ENCODE measurements at places on chromosomes 1 and 21.

- DNase-seq: no peak
These were observed 144.9 kb upstream of the SOD1 start for GRCh38 chr21:31514598-31514997.

DNA sequence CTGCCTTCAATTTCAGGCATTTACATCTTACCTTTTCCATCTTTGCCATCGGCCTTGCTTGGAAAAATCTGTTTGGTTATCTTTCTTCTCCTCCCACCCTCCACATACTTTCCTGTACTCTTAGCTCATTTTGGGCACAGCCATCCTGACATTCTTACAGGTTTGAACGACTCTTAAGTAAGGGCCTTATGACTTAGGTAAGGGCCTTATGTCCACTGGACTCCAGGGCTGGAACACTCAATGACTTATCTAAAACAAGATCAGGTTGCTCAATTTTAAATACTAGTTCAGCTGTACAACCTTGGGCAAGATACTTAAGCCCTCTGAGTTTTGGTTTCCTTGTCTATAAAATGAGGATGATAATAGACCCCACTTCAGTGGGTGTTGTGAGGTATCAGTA, 40.9 kb downstream of the C1orf21 start:
- DNase-seq: no peak

GRCh38 chr1:47191940-47192457, 2.2 kb upstream of the PDZK1IP1 start:
- no peak for DNase-seq

GRCh38 chr1:241411776-241412338, 54.9 kb upstream of the RGS7 start:
- no peak for DNase-seq

GRCh38 chr1:223844787-223845036, 1.0 kb downstream of the TP53BP2 start:
- no peak for DNase-seq

- no peak for DNase-seq
These were observed 48.4 kb downstream of the NEK7 start for GRCh38 chr1:198205016-198205684.

- DNase-seq: no peak
These were observed 9.0 kb downstream of the TTLL10 start for GRCh38 chr1:1182491-1183220.

- no peak for DNase-seq
These were observed 30.8 kb downstream of the KCNA10 start for GRCh38 chr1:110488161-110488560.

DNA sequence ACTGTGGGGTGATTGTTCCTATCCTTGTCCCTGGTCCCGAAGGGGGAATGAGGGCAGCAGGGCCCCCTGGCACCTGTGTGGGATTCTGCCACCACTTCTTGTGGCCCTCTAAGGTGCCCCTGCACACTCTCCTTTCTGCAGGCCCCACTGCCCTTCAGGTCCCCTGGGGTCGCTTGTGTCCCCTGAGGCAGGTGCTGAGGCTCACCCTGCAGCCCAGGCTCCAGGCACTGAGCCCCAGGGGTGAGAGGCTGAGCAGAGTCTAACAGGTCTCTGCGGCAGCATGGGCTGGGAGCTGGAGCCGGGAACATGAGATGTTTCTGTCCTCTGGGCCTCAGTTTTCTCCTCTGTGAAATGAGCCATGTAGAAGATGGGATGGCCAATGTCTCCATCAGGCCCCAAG, 211.0 kb upstream of the VAMP3 start:
- DNase-seq: no peak

DNA sequence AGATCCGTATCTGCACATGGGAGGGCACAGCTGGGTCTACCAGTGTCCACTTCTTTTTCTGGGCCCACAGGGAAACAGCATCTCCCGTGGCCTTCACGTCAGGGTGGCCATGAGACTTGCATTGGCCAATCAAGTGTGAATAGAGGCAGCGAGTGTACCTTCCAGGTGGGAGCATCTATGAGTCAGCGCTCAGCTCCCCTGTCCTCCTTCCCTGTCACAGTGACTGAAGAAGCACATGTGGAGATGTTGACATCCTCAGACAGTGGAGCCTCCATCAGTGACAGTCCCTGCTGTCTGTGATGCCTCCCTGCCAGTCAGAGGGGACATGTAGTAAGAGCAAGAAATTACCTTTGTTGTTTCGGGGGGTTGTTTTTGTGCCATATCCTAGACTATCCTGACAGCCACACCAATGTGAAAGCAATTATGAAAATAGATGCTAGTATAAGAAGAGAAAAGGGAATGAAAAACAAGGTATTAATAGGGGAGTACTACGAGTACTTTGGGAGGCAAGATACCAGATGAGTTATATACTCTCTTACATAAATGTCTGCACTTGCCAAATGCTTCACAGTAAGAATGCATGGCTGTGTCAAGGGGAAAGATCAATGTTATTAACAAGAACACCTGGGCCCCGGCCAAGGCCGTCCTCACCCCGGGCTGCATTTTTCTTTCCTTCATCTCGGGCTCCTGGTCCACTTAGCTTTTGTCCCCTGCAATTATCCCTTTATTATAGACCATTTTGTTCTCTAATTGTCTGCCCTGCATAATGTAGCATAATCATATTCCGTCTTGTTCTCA, 86.0 kb downstream of the MATN1 start:
- DNase-seq: no peak

- DNase-seq: no peak
These were observed 3.1 kb upstream of the GBP6 start for GRCh38 chr1:89360716-89361115.

DNA sequence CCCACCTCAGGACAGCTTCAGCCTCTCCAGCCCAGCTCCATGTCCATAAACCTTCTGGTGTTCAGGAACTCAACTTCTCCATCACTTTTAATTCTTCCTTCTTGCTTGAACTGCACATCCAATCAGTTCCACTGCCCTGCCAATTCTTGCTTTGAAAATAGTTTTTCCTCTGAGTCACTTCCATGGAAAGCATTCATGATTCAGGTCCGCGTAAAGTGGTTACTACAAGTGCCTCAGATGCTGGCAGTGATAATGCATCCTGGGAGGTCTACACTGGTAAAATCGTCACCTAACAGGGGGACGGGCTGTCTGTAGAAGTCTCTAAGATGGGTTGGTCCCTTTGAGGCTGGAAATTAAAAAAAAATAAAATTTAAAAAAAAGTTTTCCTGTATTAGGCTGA, 25.9 kb upstream of the RCAN1 start:
- no peak for DNase-seq

GRCh38 chr21:16492892-16493291, 763.1 kb downstream of the USP25 start:
- DNase-seq: no peak

- DNase-seq: no peak
These were observed 25.7 kb downstream of the DMRTB1 start for GRCh38 chr1:53484705-53485477.

GRCh38 chr1:5448486-5448885, 543.7 kb downstream of the NPHP4 start:
- DNase-seq: peak; percentile 10

DNA sequence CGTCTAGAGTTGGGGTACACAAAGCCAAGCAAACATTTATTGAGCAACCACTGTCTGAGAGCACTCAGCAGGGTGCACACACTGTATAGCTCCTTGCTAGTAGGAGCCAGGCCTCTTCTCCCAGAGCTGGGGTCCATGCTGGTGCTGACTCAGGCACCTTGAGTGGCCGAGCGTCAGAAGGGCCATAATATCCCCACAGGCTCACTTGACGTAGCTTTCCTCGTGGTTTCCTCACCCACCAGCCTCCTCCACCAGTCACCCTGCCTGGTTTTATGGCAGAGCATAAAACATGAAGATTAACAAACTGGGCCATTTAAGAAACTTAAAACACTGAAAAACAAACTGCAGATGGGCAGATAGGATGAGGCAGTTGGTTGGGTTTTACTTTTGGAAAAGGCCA, 361.5 kb downstream of the HHAT start:
- DNase-seq: no peak

DNA sequence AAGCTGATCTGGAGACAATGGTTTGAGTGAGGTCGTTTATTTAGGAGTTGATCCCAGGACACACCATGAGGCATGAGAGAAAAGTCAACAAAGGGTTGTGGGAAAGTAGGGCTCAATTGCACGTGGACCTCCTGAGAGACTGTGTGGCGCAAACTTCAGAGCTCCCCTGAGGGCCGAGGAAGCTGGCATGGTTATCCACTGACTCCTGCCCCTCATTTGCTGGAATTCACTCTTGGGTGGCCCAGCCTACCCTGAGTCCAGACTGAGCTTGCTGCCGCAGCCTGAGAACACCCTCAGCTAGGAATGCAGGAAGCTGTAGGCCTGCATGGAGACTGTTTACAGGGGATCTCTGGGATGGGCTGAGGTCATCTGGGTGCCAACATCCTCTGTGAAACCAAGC, 301.0 kb downstream of the RWDD3 start:
- no peak for DNase-seq

DNA sequence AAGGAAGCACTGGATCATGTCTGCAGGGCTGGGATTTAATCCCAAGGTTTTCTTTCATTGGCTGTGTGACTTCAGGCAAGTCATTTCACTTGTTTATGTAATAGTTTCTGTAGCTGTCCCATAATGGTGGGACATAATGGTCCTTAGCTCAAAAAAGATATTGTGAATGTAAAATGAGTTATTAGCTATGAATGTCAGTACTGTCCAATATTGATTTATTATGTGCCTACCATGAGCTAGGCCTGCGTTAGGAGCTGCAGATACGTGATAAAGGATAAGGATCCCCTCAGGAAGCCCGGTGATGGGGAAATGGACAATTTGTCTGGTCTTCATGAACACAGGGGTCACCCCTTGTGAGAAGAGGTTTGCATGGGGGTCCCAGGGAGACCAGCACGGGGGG, 95.8 kb downstream of the PLXNA2 start:
- DNase-seq: no peak

GRCh38 chr1:18414321-18414720, 66.4 kb upstream of the KLHDC7A start:
- DNase-seq: no peak

DNA sequence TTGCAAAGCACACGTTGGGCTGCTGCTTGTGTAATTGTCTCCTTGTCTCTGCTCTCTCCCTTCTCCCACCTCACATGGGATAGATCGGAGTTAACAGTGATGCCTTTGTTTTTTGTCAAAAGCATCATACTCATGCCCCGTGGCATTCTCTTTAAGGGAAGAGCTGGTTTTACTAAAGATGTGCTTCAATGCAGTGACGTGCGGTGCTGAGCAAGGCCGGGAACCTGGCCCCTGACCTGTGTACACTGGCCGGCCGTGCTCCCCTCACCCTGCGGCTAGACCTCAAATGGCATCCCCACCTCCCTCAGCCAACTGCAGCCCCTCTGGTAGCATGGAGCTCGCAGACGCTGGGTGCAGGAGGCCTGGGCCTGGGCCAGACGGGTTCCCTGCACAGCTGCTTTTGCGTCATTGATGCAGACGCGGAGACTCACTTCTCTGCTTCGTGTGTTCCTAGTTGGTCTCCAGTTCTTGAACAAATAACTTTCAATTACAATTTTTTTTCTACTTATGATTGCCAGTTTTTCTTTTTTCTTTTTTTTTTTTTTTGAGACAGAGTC, 19.9 kb downstream of the AGPAT3 start:
- DNase-seq: no peak

DNA sequence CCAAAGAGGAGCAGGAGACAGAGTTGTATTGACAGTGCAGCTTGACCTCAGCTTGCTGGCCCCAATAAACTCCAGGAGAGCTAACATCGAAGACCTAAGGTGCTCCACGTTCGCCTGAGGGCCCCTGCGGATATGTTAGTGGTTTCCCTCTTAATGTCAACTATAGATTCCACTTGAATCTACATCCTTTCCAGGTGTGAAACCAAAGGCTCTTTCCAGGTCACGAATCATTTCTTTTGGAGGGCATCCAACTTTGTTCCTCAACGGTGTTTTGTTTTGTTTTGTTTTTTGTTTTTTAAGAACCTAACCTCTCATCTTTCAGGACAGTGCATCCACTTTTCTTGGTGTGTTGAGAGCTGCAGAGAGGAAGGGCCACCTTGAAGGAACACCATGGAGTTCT, 267.6 kb upstream of the SGIP1 start:
- peak; percentile 20 for DNase-seq

GRCh38 chr1:84407524-84407923, 9.2 kb downstream of the DNASE2B start:
- DNase-seq: no peak

GRCh38 chr1:59154401-59154800, 142.5 kb upstream of the FGGY start:
- DNase-seq: no peak

DNA sequence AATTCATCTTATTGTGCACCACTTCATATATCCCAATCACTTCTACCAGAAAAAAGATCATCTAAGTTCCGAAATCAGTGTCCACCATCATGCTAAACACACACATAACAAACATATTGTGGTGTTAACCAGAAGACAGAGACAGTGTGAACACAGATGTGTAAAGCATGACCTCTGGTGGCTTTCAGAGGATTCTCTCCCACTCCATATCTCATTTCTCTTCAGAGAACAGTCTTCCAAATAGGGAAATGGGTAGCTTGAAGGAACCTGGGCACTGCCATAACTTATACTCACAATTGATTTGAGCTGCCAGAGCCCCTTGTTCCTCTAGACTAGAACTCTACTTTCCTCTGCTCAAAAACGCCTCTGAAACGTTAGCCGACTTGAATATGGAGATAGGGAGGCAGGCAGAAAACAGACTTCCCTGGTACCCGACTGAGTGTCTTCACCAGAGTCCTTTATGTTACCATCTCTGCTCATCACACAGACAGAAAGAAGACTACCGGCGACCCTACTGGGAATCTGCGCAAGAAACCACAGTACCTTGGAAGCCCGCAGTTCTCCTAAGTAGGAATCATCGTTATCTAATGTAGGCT, 1.8 kb upstream of the ELAPOR1 start:
- DNase-seq: peak; percentile 23

DNA sequence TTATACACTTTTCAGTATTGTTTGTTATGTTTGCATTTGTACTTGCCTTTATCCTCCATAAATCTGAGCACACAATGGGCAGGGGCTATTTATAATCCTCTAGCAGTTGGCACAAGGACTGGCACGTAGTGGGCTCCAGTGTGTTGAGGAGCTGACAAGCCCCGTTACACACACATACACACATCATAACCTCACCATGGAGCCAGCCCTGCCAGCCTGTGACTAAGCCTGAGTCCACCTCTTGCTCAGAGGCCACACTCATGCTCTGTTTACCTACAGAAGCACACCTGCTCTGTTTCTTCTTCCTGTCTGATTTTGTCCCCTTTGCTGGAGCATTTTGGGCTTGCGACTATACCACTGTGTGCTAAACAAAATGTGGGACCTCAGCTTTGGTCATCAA, 64.5 kb upstream of the SPATA6 start:
- DNase-seq: no peak

DNA sequence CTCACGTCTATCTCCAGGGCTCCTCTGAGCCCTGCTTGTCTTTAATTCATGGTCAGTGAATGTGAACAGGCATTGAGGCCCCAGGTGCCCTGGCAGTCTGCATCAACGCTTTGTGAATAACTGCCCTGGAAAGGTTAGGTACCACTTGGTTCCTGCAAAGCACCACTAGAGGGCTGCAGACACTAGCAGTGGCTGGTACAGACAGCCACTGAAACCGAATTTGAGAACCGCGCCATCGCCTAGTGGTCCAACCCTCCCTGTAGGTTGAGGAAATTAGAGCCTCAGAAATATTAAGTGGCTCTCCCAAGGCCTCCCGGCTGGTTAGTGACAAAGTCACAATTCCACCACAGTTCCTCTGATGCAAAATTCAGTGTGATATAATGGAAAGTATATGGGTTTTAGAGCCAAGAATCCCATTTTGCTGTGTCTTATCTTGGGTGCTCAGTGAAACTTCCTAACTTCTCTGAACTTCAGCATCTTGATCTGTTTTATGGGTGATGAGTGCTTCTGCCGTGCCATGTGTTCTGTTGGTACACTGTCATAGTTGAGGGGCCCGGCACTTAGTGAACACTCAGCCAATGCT, 46.2 kb upstream of the BCL9 start:
- peak; percentile 72 for DNase-seq

GRCh38 chr1:70140343-70140742, 65.0 kb downstream of the LRRC40 start:
- DNase-seq: no peak
